ENCODE measurements at places on chromosomes 2 and 18. TPM values are rescaled to one million over a fixed set of nuclear protein-coding genes. Genes with fewer than 3 reads are reported as not detected.

GRCh38 chr18:77879829-77880228 is 630.2 kb downstream of the GALR1 start:
- no peak overlapping the region for H3K4me3 ChIP-seq
- no peak overlapping the region for H3K27ac ChIP-seq
- H3K27me3 ChIP-seq: no peaks in the 10 kb centered on the region
- DNase-seq: no peak
- H3K4me1 ChIP-seq: no peaks in the 10 kb centered on the region
- no peaks in the 10 kb centered on the region for H3K36me3 ChIP-seq

- DNase-seq: no peak
- H3K4me3 ChIP-seq: no peak overlapping the region
- H3K27ac ChIP-seq: no peak overlapping the region
- H3K36me3 ChIP-seq: no peaks in the 10 kb centered on the region
- H3K4me1 ChIP-seq: no peaks in the 10 kb centered on the region
Observed at GRCh38 chr2:219944866-219945265, 317.4 kb downstream of the SLC4A3 start.

DNA sequence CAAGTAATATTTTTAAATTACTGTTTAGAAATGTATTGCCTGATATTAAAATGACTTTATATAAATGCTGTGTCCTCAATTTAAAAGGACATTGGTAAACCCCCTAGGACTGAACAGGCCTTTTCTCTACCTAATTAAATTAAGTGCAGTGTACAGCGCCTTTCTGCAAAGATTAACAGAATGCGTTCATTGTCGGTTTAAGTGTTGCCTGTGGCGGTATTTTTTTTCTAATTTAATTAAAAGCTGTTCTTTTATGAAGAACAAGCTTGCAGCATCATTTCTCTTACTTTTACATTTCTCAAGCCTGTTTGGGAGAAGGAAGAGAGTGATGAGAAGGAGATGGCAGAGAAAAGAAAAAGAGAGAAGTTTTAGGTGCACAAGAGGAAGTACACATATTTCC is 344.9 kb downstream of the CPS1 start:
- H3K4me3 ChIP-seq: no peak overlapping the region
- no peaks in the 10 kb centered on the region for H3K4me1 ChIP-seq
- no peaks in the 10 kb centered on the region for H3K27me3 ChIP-seq
- no peak overlapping the region for H3K27ac ChIP-seq
- no peaks in the 10 kb centered on the region for H3K36me3 ChIP-seq

- no peaks in the 10 kb centered on the region for H3K4me1 ChIP-seq
- H3K27ac ChIP-seq: no peak overlapping the region
- no peak overlapping the region for H3K4me3 ChIP-seq
- H3K36me3 ChIP-seq: no peaks in the 10 kb centered on the region
Observed at GRCh38 chr2:103527278-103527677, 765.4 kb downstream of the TMEM182 start.

PCARE gene
- not detected for polyA plus RNA-seq

GRCh38 chr2:118925981-118926380 is 16.0 kb upstream of the MARCO start:
- DNase-seq: no peak
- no peak overlapping the region for H3K27ac ChIP-seq
- H3K4me3 ChIP-seq: no peak overlapping the region

- H3K27me3 ChIP-seq: no peaks in the 10 kb centered on the region
- no peak overlapping the region for H3K4me3 ChIP-seq
- DNase-seq: no peak
- peaks cover 51% of the 10 kb centered on the region for H3K4me1 ChIP-seq
- no peaks in the 10 kb centered on the region for H3K36me3 ChIP-seq
- peak overlapping the region; percentile 89 for H3K27ac ChIP-seq
Observed at GRCh38 chr2:47193607-47194006, 38.5 kb upstream of the STPG4 start.
